ENCODE measurements at places on chromosomes 12 and 14. TPM values are rescaled to one million over a fixed set of nuclear protein-coding genes. Genes with fewer than 3 reads are reported as not detected.

DNA sequence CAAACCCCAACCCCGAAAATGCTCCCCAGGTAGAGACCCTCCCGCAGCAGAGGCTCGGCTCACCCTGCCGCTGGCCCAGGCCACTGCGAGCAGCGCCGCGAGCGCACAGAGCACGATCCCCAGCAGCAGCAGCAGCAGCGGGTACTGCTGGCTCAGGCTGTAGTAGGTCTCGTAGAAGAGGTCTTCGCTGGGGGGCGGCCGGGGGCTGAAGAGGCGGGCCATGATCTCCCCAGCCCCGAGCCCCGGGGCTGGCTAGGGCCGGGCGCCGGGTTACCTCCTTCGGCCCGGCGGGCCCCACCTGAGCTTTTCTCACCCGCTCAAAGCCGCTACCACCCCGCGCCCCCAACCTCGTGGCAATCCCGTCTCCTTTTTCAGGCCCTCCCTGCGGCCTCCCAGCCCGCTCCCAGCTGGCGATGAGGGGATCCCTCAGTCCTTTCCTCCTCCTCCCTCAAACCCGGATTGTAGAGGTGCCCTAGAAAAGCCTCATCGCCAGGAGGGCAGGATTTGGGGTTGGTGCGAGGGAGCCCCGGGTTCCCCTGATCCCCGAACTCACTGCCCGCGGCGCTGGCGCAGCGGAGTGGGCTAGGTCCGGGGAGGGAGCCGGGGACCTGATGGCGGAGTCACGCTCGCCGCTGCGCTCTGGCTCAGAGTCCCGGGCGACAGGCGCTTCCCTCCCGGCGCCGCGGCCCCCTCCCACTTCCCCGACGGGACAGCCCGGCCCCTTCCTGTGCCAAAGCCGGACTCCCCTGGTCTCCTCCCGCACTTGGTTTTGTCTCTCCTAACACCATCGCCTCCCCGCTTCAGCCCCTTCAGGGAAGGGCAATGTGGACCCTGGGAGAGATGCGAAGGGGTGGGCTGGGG lies at the start of gene ADCY4:
TSS of gene ADCY4 (minus strand) at position 641 of the 861 bp plus-strand sequence. CDS start at position 222, 419 bp downstream.
- no peak for DNase-seq

GRCh38 chr12:131710464-131711457 lies at the start of gene SFSWAP:
TSS of gene SFSWAP (plus strand) at chr12:131711090. CDS start at chr12:131711230, 140 bp downstream.
- DNase-seq, result peak; percentile 81

GRCh38 chr14:29806124-29806517 lies 121.5 kb downstream of the PRKD1 start:
- DNase-seq, result no peak

GRCh38 chr14:61107869-61108493 lies 126.9 kb downstream of the SLC38A6 start:
- no peak for DNase-seq

DNA sequence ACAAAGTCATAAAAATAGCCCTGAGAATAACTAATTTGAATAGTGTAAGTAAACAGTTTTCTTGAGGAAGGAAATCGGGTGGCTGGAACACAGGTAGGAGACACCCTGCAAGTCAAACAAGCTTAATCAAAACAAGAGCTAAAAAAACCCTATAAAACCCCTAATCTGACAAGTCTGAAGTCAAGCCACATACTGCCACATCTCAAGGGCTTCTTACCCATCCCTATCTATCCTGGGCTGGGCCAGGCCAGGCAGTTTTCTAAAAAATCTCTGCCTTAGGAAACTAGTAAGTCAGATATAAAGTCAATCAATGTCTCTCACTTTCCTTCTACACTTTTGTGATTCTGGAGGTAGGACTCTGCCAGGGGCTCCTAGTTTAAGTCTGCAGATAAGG lies 15.3 kb downstream of the UBE2N start:
- no peak for DNase-seq

GRCh38 chr12:48004053-48004941 lies at the start of gene COL2A1:
TSS of gene COL2A1 (minus strand) at chr12:48004476. CDS start at chr12:48004321, 155 bp downstream.
- DNase-seq, result peak; percentile 29

DNA sequence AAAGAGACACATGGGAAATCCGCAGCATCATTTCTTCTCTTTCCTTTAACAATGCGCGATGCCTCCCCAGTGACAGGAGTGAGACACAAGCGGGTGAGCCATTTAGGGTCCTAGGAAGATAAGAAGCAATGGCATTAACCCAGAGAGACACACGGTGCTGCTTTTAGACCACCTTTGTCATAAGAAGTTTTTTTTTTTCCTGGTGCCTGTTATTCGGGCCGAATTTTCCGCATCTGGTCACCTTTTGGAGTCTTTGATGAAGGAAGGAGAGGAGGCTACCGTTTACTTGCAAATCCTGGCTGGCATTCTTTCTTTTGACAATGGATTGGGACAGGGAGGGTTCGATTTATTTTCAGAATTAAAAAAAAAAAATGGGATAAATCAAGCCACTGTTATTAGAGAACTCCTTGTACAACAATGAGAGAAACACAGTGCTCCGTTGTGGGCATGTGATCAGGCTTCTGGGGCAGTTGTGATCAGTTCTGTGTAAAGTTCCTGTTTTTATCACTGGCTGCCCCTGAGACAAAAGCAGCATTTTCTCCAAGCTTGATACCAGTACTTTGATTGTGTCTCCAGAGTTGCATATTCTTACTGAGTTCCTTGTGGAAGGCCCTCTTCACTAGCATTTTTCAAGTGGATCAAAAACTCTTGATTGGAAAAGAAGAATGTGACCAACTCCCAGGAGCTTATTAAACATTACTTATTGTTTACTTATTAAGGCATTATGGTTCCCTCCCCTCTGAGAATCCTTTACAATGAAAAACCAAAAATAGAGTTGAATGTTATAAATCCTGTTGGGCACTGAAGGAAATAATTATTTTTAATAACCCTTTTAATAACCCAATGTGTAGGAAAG lies 1.1 kb downstream of the DIP2B start:
- no peak for DNase-seq

DNA sequence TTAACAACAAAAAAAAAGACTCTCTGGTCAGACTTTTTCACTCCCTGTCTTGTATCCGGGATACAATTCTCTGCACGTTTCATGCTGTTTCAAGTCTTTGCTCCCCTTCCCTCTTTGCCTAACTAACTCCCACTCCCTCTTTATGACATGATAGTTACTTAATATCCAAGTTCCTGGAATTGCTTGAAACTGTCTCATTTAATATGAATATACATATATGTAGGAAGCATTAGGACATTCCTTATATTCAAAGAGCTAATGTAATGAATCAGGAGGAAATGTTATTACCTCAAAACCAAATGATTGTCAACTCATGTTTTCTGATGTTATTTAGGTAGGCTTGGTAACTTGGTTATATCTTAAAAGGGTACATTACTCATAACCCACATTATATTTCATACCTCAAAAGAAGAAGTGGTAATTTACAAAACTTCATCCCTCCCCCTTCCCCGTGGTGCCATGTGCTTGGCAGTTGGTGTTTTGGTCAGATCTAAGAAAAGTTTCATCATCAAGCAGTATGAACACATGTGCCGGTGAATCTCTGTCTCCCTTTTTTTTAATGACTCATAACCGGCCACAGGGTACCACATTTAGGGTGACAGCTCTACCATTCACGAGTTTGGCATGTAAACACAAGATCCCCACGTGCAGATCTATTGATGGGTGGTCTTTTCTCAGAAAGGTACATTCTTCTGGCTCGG lies 56.5 kb downstream of the HCAR2 start:
- no peak for DNase-seq

DNA sequence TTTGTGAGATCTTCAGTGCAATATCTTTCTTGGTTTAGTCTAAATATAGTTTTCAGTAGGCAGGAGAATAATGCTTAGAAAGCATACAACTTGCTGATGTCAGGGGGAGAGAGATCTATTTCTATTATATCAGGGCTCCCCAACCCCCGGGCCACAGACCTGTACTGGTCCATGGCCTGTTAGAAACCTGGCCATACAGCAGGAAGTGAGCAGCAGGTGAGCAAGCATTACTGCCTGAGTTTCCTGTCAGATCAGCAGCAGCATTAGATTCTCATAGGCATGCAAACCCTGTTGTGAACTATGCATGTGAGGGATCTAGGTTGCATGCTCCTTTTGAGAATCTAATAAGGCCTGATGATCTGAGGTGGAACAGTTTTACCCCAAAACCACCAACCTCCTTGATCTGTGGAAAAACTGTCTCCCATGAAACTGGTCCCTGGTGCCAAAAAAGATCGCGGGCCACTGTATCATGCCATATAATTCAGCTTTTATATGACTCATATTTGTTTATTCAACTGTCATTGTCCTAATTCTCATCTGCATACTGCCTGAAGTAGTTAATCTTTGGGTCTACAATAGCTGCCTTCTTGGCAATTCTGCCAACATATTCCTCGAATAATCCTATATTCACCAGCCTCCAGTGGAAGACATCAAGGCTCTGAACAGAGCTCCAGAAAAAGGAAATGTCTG lies 163.6 kb upstream of the DYRK2 start:
- DNase-seq, result no peak

DNA sequence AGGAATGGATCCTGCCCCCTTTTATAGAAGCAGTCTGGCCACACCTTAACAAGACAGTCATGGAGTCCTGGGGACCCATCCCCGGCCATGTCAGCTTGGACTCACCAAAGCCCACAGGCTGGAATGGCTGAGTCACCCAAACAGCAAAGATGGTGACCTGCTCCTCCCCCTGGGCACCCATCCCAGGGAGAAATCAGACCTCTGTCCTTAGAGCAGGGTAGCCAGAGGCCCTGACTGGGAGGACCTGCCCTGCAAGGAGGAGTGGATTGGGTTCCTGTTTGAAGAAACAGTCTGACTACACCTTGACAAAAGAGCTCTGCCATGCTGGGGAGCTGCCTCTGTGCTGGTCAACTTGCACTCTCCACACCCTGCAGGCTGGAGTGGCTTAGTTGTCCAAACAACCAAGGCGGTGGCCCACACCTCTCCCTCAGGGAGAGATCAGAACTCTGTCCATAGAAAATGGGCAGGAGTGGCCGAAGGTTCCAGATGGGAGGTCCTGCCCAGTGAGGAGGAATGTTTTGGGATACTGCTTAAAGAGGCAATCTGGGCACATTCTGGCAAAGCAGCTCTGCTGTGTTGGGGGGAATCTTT lies 16.6 kb downstream of the MGP start:
- DNase-seq, result no peak

- DNase-seq, result no peak
These were observed 343.4 kb downstream of the MED13L start for GRCh38 chr12:115934046-115934445.

DNA sequence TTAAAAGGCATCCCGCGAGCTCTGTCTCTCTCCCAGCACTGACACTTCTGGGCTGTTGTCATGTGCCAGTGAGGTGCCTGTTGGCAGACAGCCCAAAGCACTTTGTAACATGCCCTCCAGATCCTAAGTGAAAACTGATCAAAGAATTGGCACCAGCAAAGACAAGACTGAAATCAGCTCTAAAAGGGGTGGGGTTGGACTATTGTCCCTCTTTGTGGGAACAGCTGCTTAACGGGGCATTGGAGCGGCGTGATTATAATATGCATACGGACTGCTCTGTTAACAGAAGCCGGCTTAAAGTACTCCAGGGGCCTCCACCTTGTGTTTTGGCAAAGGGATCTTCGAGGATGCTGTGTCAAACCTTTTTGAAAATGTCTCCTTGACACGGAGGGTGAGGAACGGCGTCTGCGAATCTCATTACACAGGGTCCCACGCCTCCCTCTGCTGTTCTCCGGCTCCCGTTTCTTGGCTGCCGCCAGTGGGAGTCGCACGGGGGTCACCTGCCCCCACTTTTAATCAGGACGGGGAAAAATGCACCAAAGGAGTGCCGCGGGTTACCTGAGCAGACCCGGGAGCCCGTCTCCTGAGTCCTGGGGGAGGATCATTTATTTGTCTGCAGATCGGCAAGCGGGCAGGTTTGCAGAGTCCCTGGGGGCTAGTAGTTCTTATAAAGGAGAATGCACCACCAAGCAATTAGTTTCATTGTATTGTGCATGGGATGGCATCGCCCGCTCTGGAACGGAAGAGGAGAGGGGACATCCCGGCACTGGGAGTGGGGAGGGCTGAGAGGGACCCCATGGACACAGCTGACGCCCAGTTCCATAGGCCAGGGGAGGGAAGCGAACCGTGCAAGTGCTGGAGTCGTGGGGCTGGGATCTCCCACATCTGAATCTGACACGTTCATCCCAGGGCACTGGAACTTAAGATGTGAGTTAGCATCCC lies 44.3 kb downstream of the SPRING1 start:
- no peak for DNase-seq

DNA sequence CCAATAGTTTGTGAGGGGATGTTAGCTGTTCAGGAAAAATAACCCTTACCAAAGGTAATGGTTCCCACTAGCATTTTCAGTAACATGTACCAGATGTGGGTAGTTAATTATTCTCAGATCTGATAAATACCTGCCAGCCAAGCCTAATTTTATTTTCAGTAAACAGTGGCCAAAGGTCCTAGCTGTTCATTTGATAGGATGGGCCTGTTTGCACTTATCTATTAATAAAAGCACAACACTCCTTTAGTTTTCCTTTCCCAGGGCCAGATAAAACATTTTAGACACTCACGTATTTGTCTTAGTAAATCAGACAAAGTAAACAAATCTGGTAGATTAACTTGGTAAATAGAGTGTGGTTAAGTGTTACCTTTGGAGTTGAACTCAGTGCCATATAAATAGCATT lies 345.1 kb downstream of the RAD51B start:
- DNase-seq, result no peak

- no peak for DNase-seq
These were observed 18.5 kb downstream of the RHOF start for GRCh38 chr12:121774968-121775474.

The IGF1 gene
- total RNA-seq, result 0.05 TPM

The ALKBH1 gene
- total RNA-seq, result 14.4 TPM
